ENCODE measurements at places on chromosomes 13 and 19.

DNA sequence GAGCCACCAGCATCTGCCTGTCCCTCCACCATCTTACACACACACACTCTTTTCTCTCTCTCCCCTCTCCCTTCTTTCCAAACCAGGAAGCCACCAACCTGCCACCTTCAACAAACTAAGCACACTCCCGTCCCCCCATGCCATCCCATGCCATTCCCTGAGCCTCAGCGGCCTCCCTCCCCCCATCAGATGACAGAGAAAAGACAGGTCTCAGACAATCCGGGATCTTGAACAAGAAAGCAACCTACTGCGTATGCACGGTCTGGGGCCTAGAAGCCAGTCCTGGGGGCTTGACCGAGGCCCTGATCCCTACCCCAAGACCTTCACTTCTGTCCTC, 19.4 kb downstream of the AKT2 start:
- no peak for DNase-seq

DNA sequence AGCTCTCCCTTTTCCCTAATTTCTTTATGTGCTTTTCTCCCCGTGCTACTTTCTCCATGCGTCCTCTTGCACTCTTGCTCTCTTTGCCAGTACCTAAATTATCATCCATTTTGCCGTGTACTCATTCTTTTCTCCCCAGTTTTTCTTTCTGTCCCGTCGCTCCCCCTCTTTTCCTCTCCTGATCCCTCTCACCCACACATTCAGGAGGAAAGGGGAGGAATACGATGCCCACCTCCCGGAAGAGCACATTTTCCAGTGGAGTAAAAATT, 821 bp downstream of the ZNF616 start:
- no peak for DNase-seq

- DNase-seq, result no peak
Observed at GRCh38 chr13:69155136-69155535, 952.5 kb upstream of the ATXN8OS start.

DNA sequence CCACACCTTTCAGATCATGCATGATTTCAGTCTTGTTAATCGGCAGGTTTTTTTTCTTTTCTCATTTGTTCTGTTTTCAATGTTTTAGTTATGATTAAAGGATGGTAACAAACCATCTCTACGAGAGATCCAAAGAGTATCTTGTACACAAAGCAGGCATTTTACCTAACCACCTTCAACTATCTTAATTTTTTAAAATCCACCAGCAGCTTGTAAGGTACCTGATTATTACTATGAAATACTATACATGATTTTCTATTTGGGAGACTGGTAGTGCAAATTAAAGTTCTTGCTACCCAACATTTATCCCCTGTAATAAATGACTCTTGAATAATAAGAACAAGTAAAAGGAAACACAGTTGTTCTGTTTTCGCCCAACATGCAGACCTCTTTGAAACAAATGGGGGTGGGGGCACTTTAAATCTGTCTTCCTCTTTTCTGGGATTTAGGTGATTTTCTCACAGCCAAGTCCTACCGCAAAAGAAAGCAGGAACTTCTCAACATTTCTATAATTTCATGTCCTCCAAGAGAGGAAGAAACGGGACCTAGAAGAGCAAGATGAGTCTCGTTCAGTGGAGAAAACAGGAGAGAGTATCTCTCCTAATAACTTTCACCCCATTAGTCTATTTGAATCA, 3.6 kb downstream of the POU4F1 start:
- DNase-seq, result no peak

DNA sequence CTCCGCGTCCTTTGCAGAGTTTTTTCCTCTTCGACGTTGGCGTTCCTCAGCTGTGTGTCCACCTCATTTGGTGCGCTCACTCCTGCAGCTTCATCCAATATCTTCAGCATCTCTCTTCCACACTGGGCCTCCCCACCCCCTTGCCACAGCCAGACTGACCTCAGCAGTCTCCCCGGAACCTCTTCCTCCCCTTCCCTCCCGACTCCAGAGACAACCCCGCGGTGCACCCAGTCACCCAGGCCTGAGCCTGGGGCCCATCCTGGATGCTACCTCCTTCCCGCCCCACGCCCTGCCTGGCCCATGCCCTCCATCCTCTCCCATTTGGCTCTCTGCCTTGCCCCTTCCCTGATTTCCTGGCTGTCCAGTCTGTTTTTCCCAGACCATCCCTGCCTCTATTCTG, 8.1 kb upstream of the C5AR2 start:
- no peak for DNase-seq

- DNase-seq, result no peak
Observed at GRCh38 chr13:47835470-47836228, 165.4 kb downstream of the SUCLA2 start.

- no peak for DNase-seq
Observed at GRCh38 chr13:18943721-18944391, 237.8 kb downstream of the TUBA3C start.

GRCh38 chr19:27776020-27776419, 1436.9 kb downstream of the UQCRFS1 start:
- no peak for DNase-seq

DNA sequence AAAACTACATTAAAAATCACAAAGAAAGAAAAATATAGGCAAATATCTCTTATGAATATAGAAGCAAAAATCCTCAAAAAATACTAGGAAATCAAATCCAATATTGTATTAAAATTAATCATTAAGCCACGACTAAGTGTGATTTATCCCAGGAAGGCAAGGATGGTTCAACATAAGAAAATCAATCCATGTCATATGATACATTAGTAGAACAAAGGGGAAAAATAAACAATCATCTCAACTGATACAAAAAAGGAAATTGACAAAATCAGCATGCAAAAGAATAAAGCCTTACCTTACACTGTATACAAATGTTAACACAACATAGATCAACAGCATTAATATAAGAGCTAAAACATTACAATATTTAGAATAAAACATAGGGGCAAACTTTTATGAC, 933.3 kb downstream of the PCDH9 start:
- no peak for DNase-seq

GRCh38 chr19:42386974-42387707, 3.0 kb downstream of the CNFN start:
- DNase-seq, result peak; percentile 68

DNA sequence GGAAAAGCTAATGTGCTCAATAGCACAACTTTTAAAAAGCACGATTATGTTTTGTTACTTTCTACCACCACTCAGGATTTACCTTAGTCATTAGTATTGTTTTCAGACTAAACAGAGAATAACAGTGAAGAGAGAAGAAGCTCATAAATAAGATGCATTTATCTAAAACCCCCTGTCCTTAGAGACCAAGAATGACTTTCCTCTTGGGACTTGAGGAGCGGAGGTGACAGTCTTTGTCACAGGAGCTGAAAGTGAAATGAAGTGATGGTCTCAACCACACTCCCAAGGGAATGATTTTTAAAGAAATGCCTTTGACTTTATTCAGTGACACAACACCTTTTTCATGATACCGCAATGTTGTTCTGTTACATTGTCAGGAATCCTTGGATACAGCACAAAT, 190.6 kb upstream of the NBEA start:
- DNase-seq, result no peak

DNA sequence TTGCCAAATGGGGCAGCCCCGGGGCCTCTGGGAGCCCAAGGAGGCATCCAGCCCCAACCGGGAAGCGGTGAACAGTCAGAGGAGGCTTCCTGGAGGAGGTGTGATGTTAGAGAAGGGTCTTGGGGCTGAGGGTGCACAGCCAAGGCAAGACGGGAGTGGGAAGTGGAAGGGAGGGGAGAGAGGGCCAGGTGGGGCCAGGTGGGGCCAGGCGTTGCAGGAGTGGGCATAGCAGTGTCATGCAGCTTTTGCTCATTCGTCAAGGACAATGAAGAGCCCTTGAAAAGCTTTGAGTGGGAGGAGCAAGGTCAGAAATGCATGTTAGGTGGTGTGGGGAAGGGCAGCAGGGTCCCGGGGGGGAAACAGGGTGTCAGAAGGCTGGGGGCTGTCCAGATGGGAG, 1.8 kb downstream of the FBN3 start:
- no peak for DNase-seq

- DNase-seq, result no peak
Observed at GRCh38 chr13:36131931-36132297, 732 bp upstream of the DCLK1 start.

- no peak for DNase-seq
Observed at GRCh38 chr19:7915250-7916102, 846 bp downstream of the TGFBR3L start.

- no peak for DNase-seq
Observed at GRCh38 chr13:51453959-51454703, 1.3 kb upstream of the INTS6 start.

GRCh38 chr13:110443622-110444225, 117.8 kb downstream of the RAB20 start:
- DNase-seq, result no peak

- no peak for DNase-seq
Observed at GRCh38 chr19:56177564-56178243, 1.9 kb downstream of the GALP start.

DNA sequence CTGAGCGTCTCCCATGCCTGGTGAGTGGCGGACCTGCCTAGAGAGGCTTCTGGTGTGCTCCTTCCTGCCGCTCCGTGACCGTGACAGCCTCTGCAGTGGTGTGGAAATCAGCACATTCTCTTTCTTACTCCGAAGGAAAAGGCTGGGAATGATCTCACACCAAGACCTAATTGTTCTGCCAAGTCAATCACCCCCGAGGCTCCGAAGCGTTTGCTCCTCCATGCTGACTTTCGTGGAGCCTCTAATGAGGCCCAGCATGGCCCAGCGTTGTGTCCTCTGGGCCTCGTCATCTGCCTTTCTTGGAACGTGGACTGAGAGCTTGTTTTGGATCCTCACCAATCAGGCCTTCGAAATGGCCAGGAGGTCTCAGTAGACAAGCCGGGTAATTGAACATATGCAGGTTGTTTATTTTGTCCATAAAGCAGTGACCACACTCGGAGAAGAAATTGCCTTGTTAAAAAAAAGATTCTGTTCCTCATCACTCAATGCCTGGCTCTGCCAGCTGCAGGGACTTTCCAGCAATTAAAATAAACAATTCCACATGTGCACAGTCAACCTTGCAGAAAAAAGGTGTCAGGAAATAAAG, 107.1 kb downstream of the UBL3 start:
- DNase-seq, result no peak

GRCh38 chr19:17829855-17830566, 8.7 kb upstream of the INSL3 start:
- DNase-seq, result no peak

- no peak for DNase-seq
Observed at GRCh38 chr13:50412046-50412617, 396.9 kb downstream of the KCNRG start.

- DNase-seq, result no peak
Observed at GRCh38 chr13:111119966-111120365, 4.9 kb downstream of the ARHGEF7 start.

GRCh38 chr13:30257468-30258099, 49.8 kb downstream of the KATNAL1 start:
- no peak for DNase-seq

GRCh38 chr13:75985132-75985531, 349.0 kb downstream of the LMO7 start:
- no peak for DNase-seq

DNA sequence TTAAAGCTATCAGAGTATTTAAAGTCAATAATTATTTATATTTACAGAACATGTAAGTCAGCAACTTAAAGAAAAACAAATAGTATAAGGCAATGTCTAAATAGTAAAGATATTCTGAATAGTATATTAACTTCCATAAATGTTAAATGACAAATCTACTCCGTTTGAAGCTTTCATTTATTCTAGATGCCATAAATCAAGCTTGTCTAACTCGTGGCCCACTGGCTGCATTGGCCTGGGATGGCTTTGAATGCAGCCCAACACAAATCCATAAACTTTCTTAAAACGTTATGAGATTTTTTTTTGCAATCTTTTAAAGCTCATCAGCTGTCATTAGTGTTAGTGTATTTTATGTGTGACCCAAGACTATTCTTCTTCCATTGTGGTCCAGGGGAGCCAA, 1117.1 kb upstream of the PCDH9 start:
- no peak for DNase-seq

GRCh38 chr13:112928972-112929782, 39.8 kb upstream of the MCF2L start:
- no peak for DNase-seq

DNA sequence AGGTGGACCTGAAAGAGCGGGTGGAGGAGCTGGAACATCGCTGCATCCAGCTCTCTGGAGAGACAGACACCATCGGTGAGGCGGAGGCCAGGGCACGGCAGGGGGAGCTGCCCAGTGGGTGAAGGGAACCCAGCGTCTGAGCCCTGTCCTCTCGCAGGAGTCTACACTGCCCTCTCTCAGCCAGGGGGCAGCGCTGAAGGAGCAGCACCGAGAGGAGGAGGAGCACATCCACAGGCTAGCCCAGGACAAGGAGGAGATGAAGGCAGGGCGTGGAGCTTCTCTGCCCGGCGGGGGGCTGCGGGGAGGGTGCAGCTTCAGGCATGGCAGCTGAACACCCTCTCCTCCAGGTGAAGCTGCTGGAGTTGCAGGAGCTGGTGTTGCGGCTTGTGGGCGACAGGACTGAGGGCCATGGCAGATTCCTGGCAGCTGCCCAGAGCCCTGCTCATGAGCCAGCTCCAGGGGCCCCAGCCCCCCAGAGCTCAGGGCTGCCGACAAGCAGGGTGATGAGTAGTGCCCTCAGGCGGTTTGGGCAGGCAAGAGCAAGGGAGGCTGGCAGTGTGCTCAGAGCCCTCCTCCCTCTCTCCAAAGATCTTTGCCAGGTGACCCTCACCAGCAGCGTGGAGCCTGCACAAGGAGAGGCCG, 31.4 kb upstream of the ZNF492 start:
- DNase-seq, result no peak

DNA sequence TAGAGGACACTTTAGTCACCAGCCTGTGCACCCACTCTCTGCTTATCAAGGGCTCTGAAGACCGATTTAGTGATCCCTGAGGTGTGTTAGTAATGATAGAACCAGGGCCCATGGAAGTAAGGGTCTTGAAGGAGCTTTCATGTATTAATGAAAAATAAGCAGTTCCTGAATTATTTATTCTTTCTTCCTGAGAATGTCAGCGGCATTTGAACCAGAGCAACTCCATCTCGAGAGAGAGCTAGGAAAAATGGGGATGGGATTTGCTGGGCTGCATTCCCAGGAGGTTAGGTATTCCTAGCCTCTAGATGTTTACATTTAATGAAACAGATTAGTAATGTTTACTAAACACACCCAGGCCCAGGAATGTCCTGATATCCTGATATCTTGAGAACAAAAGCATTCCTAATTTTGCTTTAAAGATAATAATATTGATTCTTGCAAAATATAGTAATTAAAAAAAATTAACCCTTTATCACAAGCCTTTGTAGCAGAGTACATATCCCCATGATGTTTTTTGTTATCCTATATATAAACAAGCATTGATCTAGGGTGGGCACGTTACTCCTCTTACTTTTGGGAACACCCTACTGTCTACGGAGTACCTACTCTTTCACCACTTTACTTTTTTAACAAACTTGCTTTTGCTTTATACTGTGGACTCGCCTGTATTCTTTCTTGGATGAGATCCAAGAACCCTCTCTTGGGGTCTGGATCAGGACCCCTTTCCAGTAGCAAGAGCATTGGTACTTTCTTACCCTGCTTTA, 63.1 kb downstream of the COG3 start:
- DNase-seq, result no peak

GRCh38 chr13:28741084-28741491, 22.3 kb upstream of the SLC46A3 start:
- DNase-seq, result no peak

GRCh38 chr13:98900442-98900841, 77.4 kb downstream of the DOCK9 start:
- no peak for DNase-seq

GRCh38 chr13:107329991-107330390, 762.1 kb upstream of the ARGLU1 start:
- no peak for DNase-seq
